ENCODE measurements at places on chromosomes 6 and 20.

GRCh38 chr6:90144396-90144795 lies 152.2 kb downstream of the BACH2 start:
- DNase-seq, result no peak

DNA sequence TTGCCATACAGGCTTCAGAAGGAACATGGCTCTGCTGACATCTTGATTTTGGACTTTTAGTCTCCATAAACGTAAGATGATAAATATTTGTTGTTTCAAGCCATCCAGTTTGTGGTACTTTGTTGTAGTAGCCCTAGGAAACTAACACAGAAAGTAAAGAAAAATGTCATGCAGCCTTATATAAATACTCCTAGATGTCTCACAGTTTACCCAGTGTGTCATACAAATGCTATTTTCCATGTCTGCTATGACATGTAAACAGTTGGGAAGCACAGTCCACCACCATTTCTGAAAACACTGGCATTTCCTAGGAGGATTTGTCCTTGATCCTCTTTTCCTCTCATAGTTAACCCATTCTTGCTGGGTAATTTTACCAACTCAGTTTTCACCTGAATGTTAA lies 30.6 kb upstream of the ME1 start:
- DNase-seq, result no peak

DNA sequence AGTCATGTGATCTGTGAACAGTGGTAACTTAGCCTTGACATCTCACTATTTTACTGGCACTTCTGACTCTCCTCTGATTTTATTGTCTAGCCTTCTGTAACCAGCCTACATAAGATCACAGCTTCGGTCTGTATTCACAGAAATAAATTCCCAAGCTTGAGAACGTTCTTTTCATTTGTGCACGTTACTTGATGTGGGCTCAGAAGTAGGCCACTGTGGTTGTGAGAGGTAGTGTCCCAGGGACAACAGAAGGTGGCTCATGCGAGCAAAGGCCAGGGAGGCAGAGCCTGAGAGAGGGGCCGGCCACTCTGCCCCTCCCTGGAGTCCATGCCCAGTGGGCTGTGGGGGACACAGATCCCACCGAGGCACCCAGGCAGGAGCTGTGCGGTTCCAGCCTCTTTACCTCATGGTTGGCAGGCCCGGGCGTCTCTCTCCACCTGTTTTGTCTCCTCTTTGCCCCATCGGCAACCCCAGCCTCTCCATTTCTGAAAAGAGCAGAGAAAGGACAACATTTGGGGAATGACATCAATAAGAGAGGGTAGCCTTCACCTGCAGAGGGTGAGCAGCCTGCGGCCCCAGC lies 207.5 kb upstream of the CST7 start:
- no peak for DNase-seq

DNA sequence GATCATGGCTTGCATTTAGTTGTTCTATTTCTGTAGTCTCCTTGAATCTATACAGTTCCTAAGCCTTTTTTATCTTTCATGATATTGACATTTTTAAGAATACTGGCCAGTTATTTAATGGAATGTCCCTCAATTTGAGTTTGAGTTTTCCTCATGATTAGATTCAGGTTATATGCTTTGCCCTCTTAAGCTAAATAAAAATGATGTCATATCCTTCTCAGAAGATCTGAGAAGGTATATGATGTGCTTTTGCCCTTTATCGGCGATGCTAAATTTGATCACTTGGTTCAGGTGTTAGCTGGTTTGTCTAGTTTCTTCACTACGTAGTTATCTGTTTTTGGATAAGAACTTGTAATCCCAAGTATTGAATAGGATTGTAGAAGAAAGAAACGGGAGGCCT lies 509.8 kb upstream of the SOX4 start:
- no peak for DNase-seq

GRCh38 chr20:56978475-56978874 lies 288.0 kb downstream of the BMP7 start:
- no peak for DNase-seq

DNA sequence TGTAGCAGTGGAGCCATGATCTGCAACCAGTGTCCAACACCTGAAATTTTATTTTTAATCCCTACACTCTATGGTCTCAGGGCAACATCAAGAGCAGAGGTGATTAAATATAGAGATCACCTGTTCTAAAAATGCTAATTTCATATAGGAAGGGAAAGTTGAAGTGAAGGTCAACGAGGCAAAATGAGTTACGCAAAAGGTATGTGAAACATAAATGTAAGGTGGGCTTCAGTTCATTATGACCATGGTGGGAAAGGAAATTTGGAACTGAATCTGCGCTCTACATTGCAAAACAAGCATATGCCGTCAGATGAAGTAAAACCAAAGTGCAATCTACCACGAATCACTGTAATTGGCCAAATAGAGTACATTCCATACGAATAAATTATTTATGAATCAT lies 35.2 kb upstream of the STMND1 start:
- DNase-seq, result no peak

DNA sequence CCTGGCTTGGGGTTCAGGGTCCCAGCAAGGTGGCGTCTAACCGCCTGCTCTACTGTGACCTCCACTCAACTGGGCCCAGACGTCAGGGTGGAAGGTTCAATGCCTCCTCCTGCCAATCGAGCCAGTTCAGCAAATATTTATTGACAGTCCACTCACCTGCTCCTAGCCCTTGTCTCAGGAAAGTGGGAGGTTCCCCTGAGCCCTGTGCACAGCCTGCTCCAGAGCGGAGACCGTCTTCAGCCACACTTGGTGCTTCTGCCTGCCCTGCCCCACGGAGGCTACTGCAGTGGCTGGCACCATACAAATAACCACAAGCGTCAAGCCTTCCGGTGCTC lies 6.1 kb downstream of the CCDC167 start:
- no peak for DNase-seq

DNA sequence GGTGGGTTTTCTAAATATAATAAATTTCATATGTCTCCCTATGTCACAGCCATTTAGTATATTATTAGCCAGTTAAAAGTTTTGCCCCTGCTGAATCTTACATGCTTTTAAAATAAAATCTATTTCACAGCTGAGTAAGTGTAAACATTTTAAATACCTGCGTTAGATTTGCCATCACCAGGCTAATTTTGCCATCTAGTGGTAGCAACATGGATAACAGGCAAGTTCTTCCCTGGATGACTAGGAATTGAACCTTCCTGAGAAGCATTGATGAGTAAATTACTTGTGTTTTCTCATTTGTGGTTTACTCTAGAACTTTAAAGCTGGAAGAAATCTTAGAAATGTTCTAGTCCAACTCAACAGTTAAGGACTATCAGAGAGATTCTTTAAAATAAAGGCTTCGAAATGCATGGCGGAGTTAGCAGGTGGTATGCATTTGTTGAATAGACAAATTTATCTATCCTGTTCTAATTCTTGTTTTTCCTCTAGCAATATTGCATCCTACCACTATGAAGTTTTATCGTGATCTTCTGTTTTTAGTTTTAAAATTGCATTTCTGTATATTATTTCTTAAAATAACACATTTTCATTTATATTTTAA lies 2.6 kb downstream of the PRSS35 start:
- DNase-seq, result no peak

DNA sequence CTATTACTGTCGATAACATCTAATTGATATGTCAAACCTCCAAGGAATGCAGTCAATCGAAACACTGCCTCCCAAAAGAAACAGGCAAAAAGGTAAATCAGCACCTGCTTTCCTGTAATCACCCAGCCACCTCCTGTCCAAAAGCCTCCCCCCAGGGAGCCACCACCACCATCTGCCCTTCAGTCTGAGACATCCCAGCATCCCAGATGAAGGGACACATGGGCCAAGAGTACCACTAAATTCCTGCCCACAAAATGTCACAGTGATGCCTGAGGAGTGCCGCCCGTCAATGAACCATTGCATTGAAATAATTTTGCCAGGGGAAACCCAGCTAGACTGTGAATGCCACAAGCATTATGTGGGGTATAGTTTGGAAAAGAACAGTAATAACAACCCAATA lies 401.7 kb downstream of the ZFAND3 start:
- DNase-seq, result no peak

Data from SIG-M5 (cell line).